ENCODE measurements at places on chromosomes 12 and 14.

- no peak for DNase-seq
Measured at GRCh38 chr14:33435911-33436689, 497.4 kb downstream of the NPAS3 start.

DNA sequence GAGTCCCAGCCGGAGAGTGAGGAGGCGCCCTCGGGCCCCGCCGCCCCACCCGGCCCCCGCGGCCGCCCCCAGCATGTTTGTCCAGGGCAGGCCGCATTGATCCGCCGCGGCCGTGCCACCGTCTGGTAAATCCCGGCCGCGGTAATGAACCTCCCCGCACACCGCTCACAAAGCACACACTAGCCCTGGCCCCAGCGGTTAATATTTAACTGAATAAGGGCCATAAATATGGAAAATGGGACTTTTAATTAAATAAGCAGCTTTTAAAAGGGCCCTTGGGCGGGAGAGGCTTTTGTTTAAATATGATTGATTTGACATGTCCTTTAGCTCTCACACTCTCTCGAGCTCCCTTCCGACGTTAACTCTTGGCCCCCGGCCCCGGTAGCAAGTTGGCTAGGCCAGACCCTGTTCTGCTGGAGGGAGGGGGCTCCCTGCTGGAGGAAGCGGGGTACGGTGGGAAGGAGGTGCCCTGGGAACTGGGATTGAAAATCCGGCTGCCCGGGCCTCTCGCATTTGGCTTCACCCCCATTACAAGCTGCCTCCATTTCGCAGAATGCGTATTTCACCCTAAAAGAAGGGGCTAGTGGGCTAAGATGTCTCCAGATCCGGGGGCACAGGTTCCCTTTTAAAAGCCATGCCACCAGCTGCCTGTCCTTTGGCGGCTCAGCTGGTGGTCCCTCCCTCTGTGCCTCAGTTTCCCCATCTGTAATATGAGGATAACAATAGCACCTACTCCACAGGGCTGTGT, 199.8 kb downstream of the RBM19 start:
- no peak for DNase-seq

- DNase-seq, result no peak
Measured at GRCh38 chr12:13900718-13901117, 80.7 kb downstream of the GRIN2B start.

DNA sequence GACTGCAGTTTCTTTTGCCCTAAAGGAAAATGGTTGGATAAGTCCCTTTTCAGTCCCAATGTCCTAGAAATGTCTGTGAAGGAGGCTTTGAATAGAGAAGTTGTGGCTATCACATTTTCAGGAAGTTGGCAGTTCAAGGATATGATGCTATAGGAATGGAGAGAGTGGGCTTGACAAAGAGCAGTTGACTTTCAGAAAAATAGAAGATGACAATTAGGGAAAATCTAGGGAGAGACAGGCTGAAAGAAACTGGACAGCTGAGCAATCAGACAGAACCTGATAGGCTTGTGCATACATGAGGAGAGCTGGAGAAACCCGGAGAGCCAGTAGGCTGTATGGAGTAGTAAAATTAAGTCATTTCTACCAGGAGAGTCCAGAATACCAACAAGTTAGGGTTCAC, 50.5 kb downstream of the LMNTD1 start:
- no peak for DNase-seq

- no peak for DNase-seq
Measured at GRCh38 chr12:106251631-106252455, 4.0 kb upstream of the CKAP4 start.

DNA sequence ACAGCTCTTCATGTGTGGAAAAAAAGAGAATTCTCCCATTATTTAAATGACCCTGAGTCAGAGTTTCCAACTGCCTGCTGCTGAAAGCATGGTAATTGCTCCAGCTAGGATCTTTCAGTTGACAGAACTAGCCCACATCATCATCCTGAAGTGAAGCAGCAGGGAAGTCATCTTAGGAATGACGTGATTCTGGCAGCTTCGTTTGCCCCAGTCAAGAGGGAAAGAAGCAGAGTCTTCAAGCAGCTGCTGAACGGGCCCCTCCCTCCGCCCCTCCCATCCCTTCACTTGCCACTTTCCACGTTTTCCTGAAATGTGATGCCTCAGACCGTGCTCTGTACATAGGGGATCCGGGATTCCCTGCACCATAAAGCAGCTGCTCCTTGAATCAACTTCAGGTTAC, 455.0 kb upstream of the TMEM132C start:
- no peak for DNase-seq

- no peak for DNase-seq
Measured at GRCh38 chr12:26153421-26154154, 28.8 kb upstream of the BHLHE41 start.

- no peak for DNase-seq
Measured at GRCh38 chr12:132856581-132856980, 27.9 kb upstream of the GOLGA3 start.
